ENCODE measurements at places on chromosomes 7 and 10.

DNA sequence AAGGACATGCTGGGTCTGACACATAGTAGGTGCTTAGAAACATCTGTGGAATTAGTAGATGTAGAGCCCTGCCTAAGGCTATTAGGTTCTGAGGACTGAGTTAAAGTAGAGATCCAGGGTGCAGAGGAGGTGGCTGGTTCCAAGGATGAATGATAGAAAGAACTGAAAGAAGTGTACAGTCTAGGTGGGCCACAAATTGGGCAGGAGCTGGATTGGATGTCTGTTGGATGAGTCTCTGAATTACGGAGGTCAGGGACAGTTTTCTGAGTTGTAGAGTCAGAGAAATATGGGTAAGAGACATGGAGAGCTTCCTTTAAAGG is 2.0 kb upstream of the SAMD8 start:
- no peak for DNase-seq

- no peak for DNase-seq
Measured at GRCh38 chr7:124387056-124387455, 354.2 kb upstream of the TMEM229A start.

GRCh38 chr10:131860311-131860710 is 40.5 kb upstream of the PPP2R2D start:
- DNase-seq = no peak

- DNase-seq = no peak
Measured at GRCh38 chr10:61891906-61892585, 9.5 kb upstream of the ARID5B start.

- DNase-seq = no peak
Measured at GRCh38 chr10:75592151-75592787, 160.8 kb downstream of the LRMDA start.

GRCh38 chr10:43594944-43595589 is 11.2 kb upstream of the ZNF485 start:
- no peak for DNase-seq

- DNase-seq = no peak
Measured at GRCh38 chr7:80279760-80280159, 145.1 kb downstream of the GNAI1 start.

DNA sequence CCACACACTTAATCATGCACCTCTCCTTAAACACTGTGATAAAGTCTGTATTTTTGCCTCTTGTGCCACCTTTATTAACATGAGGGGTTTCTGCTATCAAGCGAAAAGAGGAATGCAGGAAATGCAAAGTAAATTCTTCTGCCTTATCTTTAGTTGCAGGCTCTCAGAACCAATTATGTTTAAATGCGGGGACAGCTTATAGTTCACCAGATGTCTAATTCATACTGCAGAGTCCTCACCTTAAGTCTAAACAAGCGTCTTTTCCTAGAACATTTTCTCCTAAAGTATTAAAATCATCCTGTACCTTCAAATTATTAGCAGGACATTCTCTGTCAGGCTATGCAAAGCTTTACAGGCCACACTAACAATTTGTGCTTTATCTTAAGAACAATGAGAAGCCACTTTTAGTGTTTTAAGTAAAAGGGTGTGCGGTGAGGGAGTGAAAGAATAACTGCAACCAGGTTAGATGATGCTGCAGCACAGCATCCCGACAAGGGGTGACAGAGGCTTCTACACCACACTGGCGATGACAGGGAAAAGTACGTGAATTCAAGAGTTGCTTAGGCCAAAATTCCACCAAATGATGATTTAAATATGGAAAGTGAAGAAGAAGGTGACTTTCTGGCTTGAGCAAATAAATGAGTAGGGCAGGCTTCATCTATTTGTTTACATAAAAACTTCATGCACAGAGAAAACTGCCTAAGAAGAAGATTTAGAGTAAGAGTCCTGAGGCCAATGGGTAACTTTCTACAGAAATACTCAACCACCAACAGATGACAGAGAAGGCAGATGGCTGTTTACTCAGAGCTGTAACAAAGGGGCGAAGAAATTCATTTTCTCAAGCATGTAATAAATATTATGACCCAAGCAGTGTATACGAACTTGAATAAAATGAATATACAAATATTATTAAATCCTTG is 36.0 kb downstream of the EZH2 start:
- DNase-seq = no peak

DNA sequence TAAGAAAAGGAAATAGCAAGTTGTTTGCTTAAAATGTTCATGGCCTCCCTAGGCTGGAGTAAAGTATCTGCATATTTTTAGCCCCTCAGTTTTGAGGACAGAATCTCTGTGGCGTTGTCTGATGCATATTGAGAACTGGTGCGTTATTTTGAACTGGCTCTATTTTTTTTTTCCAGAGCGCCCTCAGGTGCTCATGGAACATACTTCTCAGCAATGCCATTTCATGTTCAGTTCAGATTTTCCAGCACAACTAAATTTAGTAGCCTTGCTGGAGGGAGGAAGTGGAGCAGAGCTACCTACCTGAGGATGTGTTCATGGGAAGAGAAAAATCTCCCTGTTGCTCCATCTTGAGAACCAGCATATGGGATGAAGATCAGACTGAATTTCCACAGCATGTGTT is 870.5 kb downstream of the LRMDA start:
- DNase-seq = no peak

DNA sequence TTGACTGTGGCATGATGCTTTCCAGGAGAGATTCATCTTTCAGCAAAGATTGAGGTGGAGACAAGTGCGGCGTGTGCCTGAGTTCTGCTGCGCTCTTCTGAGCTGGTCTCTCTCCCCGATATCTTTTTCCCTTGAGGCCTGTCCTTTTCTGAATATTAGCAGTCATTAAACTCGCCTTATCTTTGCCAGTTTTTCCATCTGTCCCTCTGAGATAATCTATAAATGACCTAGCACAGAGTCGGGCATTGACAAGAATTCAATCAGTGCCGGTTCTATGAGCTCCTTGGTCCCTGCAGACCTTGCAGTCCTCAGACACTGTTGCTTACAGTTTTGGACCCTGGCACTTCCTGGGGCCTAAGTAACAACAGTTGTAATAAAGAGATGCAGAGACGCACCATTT is 89.7 kb upstream of the IKZF1 start:
- no peak for DNase-seq

DNA sequence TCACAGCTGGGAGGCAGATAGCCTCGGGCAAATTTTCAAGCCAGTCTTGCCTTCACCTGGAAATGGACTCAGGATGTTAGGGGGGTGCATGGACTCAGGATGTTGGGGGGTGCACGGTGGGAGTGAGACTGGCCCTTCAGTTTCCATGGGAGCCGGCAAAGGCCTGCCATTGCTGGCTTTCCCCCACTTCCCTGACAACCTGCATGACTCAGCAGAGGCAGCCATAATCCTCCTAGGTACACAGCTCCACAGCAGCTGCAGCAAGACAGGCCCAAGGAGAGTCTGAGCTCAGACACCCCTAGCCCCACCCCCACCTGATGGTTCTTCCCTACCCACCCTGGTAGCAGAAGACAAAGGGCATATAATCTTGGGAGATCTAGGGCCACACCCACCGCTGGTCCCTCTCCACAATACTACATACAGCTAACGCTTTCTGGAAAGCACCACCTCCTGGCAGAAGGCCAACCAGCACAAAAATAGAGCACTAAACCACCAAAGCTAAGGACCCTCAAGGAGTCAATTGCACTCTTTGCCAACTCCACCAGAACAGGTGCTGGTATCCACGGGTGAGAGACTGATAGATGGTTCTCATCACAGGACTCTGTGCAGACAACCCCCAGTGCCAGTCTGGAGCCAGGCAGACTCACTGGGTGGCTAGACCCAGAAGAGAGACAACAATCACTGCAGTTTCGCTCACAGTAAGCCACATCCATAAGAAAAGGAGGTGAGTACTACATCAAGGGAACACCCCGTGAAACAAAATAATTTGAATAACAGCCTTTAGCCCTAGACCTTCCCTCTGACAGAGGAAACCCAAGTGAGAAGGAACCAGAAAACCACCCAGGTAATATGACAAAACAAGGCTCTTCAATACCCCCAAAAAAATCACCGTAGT is 18.3 kb downstream of the C7orf25 start:
- DNase-seq = no peak

GRCh38 chr10:69801094-69801433 is 642 bp upstream of the COL13A1 start:
- peak; percentile 23 for DNase-seq

DNA sequence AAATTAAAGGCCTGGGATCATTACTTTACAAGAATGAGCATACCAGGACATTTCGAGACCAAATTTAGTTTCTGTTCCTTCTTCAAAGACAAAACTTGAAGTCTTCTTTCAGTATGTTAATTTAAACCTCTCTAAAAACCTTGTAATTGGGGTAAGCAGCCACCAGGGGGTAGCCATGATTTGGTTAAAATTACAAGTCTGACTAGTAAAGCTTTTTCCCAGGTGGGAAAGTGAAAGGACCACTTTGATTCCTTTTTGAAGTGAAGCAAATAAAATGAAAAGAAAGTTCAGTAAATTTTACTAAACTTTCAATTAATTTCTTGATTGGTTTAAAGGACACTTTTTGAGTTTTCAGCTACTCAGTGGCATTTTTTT is 294.3 kb downstream of the BBS9 start:
- DNase-seq = no peak

- DNase-seq = no peak
Measured at GRCh38 chr10:119377451-119377957, 165.0 kb downstream of the RGS10 start.

DNA sequence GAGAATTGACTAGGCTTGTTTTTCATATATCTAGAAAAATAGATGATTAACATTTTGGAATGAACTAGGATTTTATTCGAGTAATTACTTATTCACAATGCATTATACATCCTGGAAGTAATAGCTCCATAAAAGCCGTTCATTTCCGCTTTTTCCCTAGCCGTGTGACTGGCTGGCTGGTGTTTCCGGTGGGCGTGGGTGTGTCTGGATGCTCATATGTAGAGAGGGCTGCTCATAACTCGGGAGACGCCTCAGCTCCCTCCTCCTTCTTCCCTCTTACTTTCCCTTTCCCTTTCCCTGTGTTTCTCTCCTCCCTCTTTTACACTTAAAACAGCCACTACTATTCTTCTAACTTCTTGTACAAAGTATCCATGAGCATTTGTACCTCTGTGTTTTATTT is 187.7 kb upstream of the VSTM2A start:
- no peak for DNase-seq

GRCh38 chr7:28151965-28152364 is 28.6 kb downstream of the JAZF1 start:
- DNase-seq = no peak

GRCh38 chr7:1624999-1625927 is 44.8 kb upstream of the ELFN1 start:
- DNase-seq = no peak

- DNase-seq = no peak
Measured at GRCh38 chr7:144763291-144763690, 72.6 kb downstream of the TPK1 start.

DNA sequence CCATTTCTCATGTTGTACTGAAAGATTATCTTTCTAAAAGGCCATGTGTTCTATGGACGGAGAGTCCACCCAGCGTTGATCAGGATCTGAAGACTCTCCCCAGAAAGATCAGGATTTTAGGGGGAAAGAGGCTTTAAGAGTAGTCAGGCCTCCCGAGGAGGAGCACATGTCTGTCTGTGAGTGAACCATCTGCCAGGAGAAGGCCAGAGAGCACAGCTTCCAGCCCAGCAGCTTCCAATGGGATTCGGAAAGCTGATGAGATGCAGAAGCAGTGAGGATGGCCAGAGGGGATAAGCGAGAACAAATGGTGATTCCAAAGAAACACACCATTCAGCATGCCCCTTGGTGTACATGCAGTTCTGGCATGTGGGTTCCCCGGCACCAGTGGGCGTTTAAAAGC is 88.5 kb upstream of the TCERG1L start:
- no peak for DNase-seq

DNA sequence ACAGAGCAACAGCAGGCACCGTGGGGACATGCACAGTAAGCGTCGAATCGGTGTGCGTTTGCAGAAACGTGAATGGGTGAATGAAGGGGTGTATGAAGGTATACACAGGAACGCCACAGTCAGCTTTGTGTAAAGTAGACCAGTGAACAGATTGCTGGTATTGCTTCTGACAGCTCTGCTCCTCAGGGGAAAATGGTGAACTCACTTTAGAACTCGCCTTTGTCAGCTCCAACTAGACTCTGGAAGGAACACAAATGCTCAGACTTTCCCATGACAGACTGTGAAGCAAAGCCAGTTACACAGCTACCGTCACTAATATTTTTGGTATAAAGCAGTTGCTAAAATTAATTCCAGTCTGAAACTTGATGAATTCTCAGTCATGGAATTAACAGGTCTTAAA is 78.9 kb downstream of the CUX1 start:
- no peak for DNase-seq

GRCh38 chr10:61335359-61335758 is 117.8 kb downstream of the TMEM26 start:
- no peak for DNase-seq

Measured in stimulated activated CD8-positive, alpha-beta memory T cell treated with anti-CD3 and anti-CD28 coated beads, Interleukin-2, amount 100 ng/mL, for 48 hours (primary cell).